ENCODE measurements at places on chromosomes 16 and 17.

GRCh38 chr17:3773511-3773910 is 27.5 kb downstream of the ITGAE start:
- no peak for DNase-seq

DNA sequence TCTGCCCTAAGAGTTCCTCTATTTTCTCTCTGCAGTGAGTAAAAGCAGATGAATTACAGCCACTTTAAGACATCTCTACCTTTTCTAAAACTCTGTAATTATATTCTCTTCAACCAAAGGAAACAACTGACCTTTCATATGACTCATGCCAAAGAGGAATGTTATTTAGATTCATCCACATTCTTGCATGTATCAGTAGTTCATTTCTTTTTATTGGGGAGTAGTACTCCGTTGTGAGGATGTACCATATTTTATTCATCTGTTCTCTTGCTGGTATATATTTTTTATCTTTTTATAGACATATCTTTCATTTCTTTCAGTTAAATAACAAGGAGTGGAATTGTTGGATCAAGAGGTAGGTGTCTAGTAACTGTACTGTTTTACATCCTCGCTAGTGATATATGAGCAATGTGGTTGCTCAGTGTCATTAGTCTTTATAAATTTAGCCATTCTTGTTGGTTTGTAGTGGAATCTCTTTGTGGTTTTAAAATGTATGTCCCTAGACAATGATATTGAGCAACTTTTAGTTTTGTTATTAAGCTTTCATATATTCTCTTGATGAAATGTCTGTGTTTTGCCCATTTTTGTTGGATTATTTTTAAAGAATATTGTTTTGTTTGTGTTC is 7.8 kb upstream of the MYH8 start:
- DNase-seq, result no peak

- DNase-seq, result no peak
These were observed 47.4 kb upstream of the PSMD7 start for GRCh38 chr16:74249254-74249653.

- DNase-seq, result no peak
These were observed 86.6 kb downstream of the C16orf95 start for GRCh38 chr16:87230571-87230970.

DNA sequence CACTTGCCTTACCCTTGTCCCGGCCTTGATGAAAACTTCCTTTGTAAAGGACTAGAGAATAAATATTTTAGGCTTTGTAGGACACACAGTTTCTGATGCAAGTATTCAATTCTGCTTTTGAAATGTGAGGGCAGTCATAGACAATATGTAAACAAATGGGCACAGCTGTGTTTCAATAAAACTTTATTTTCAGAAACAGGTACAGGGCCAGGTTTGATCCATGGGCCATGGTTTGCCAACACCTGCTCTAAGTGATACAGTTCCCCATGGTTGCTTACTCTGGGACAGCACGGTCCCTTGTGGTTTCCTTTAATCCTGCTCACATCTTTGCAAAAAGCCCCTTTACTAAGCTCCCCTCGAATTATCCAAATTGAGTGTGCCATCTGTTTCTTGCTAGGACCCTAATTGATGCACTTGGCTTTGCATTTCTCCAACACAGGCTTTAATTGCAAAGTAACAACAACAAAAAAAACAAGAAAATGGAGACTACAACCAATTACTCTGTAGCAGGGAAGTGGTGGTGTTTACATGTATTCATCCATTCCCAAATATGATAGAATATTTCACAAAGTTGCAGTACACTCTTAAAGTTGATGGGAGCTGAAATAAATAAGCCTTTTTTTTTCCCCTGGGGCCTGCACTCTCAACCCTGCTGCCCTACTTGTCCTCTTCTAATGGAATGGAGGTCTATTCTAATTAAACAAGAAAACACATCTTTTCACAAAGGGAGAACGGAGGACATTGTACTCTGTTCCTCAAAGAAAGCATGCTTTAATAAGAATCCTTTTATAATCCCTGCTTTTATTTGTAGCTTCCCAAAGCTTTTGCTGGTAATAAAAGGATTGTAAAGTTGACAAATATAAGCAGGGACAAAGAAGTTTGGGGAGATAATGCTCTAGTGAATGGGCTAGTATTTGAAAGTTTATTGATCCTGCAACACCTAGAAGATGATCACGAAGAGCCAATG is 37.7 kb upstream of the TOX3 start:
- DNase-seq, result no peak

DNA sequence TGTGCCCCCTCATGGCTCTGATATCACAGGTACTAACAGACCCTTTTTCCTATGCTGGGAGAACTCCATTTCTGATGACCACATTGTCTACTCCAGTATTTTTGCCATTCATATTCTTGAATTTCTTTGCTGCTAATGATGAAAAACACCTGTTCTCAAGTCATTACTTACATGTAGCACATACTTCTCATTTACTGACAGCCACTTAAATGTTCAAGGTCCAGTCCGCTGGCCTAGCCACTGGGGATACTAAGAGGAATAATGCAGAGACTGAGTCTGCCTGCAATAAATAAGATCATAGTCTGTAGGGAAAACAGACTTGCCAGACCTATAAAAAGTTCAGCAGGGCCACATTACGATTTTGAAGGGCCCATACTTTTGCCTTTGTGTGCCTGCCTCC is 27.5 kb downstream of the TEX14 start:
- DNase-seq, result no peak

DNA sequence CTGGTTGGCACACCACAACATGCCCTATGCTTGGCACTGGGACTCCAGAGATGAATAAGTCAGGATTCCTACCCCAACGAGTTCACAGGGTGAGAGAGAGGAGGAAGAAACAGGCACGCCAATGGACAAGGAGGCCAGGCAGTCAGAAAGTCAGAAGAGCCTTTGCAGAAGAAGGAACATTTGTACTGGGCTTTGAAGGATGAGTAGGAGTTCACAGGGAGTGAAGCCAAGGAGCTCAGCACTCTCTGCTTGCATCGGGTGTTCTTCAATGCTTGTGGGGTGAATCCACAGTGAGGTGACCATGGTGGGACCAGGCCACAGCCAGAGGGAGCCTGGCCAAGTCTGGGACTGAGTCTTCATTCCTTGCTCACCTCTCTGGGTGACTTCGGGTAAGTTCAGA is 47.5 kb downstream of the AIPL1 start:
- no peak for DNase-seq

DNA sequence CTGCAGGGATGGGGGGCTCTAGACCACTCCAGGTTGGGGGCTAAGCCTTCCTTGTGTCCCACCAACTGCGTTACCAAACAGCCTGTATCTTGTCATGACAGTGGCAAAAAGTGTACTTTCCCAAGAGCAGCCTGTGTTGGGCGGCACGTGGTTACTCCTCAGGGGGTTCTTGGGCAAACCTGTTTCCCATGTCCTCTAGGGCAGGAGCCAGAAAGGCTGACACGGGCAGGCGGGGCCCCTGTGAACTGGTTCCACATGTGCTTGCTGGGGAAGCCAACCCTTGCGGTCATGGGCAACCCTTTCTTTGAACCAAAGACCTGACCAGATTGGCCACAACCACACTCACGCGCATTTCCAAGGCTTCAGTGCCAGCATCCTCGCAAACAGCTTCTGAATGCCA is 228.5 kb downstream of the RBFOX3 start:
- DNase-seq, result no peak

GRCh38 chr16:12456355-12456754 is 347.3 kb downstream of the CPPED1 start:
- DNase-seq, result no peak

- DNase-seq, result no peak
These were observed 74.5 kb downstream of the ZNF423 start for GRCh38 chr16:49781401-49781800.

GRCh38 chr16:19808061-19808641 is 76.5 kb downstream of the GPRC5B start:
- no peak for DNase-seq

- DNase-seq, result no peak
These were observed 3.6 kb downstream of the DLX3 start for GRCh38 chr17:49991409-49991808.

DNA sequence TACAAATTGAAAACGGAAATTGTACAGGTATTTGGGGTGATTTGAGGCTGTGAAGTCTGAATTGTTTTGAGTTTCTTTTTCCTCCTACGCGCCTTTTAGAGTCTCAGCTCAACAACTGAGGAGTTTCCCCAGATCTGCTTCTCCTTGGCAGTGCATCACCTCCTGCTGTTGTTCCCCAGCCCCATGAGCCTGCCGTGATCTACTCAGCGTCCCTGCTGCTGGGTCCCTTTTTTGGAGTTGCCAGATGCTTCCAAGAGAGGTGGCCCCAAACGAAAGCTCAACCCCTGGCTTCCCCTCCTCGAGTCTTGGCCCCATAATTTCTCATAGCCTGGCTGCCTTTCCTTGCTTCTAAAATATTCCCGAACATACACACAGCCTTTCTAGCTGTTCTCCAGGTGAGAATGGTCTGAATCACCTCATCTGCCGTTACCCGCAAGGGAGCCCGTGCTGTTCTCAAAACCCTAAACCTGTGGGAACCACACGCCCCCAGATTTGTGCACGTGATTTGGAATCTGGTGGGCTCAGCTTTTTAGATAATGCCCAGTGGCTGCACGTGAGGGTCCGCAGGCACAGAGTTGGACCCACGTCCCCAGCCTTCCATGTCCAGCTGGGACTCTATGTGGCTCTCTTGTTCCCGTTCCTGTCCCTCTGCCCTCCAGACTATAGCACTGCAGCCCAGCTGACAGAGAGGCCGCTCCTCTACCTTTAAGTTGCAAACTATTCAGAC is 179.1 kb upstream of the CHMP6 start:
- DNase-seq, result no peak

- DNase-seq, result peak; percentile 89
These were observed 15.8 kb upstream of the AKTIP start for GRCh38 chr16:53518550-53519416.

- DNase-seq, result no peak
These were observed 6.5 kb downstream of the MT1X start for GRCh38 chr16:56688762-56689161.

DNA sequence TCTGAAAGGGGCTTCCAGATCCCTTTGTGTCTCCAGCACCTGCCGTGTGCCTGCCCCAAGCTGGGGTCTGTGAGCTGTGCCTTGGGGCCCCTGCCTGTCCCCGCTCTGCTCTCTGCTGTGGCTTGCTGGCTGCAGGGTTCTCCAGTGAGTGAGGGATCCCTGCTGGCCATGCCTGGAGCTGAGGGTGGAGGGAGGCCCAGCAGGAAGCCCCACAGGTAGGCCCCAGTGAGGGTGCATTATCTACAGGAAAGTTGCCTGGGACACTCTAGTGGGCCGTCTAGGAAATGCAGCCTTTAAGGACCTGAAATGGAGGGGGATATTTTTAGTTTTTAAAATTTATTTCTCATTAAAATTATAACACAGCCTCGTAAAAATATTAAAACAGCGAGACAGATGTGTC is 50.9 kb downstream of the JPH3 start:
- DNase-seq, result no peak

DNA sequence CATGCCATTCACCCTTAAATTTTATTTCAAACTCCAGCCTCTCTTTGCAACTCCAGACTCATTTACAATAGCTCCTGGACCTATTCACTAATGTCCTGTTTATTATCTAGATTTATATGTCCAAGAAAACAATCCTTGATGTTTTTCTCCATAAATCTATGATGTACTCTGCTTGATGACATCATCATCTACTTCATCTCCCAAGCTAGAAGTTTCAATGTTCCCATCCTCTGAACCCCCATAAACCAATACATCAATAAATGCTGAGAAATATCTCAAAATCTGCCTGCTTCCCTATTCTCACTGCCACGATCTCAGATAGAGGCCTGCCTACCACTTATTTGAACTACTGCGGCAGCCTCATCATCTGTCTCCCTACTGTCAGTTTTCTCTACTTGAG is 4.2 kb downstream of the CEP112 start:
- no peak for DNase-seq

GRCh38 chr17:13378361-13378760 is 223.4 kb downstream of the HS3ST3A1 start:
- DNase-seq, result no peak

DNA sequence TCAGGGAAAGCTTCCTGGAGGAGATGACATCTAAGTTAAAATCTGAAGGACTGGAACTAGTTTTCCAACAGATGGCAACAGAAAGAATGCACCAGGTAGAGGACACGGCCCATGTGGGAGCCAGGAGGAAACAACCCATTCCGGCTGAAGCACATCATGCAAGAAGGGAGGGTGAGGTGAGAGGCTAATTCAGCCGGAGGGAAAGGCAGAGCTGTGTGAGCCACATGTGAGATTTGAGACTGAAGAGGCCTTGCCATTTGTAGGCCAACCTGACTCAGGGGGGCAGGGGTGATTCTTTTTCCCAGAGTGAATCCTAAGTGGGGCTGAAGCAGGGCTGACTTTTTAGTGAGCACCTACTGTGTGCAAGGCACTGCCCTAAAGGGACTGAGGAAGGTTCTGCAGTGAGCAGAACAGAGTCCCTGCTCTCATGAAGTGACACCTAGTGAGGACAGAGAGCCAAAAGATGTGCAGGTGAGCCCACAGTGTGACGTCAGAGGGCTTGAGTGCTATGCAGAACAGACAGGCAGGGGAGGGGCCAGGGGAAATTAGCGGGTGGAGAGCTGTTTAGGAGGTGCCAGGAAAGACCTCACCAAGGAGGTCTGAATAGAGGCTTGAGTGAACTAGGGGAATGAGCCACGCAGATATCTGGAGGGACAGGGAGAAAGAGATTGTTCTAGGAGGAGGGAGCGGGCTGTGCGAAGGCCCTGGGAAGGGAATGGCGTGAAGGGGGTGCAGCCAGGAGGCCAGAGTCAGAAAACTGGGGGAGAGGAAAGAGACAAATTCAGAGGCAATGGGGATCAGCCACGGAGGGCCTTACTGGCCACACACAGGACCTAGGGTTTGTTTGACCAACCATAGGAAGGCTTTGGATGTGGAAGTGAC is 19.8 kb upstream of the IL21R start:
- no peak for DNase-seq

DNA sequence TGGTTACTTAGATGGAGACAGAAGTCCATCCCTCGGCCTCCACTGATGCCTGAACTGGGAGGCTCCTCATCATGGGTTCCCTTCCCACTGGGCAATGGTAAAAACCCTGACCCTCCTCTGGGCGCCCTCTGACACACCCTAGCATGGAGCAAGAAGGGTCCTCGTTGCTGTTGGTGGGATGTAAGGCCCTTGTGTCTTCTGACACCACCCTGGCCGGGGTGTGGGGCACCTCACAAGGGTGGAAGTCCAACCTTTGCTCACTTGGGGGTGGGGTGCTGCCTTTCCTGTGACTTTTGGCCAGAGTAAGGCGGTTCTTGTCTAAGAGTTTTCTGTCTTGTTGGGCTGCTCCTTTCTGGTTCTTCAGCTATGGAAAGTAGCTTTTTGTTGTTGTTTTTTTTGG is 28.7 kb downstream of the MPRIP start:
- no peak for DNase-seq
